ENCODE measurements at places on chromosomes 12 and 14. TPM values are rescaled to one million over a fixed set of nuclear protein-coding genes. Genes with fewer than 3 reads are reported as not detected.

Gene SLC8A3
- 0.53 TPM for total RNA-seq

GRCh38 chr12:101407049-101407435, 530 bp downstream of the ARL1 start:
- DNase-seq: no peak

DNA sequence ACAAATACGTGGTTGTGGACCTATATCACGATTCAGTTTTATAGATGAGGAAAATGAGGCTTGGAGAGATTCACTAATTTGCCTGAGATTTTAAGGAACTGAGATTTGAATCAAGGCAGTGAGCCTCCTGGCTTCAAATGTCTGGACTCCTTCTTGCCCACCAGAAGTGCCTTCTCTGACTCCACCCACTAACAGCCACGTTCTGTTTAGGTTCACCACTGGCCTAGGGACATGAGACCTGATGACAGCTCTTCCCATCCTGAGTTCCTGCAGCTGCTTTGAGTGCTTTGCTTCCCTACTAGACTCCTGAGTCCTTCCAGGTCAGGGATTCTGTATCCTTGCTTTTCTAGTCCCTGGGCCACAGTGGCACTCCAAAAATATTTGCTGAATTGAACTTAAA, 57.1 kb downstream of the PLBD1 start:
- no peak for DNase-seq

Gene TPPP2
- total RNA-seq: 0.49 TPM

DNA sequence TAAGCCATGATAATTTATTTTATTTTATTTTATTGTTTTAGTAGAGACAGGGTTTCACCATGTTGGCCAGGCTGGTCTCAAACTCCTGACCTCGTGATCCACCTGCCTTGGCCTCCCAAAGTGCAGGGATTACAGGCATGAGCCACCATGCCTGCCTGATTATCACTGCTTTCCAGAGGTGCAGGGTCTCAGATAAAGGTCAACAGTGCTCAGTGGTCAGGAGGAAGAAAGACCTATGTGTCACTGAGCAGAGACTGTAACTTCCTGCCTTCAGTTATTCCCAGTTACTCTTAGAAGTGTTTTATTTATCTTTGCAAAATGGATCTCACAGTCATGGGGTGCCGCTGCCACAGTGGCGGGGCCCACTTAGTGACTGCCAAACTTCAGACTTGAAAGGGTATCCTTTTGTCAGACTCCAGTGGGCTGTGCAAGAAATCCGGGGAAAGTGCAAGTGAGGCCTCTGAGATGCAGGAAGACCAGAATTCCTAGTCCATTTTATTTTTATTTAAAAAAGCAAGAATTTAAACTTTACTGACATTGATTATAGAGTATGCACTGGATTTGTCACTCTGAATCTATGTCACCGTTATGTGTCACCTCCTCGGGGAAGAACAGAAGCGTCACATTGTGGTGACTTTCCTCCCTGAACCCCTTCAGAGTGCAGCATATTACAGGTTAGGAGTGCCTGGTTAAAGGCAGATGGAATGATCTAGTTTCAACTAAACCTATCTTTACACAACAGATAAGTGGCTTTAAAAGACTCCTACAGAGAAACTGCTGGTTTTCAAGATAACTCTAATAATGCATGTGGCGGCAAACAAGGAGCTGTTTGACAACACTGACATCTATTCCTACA, 59.1 kb upstream of the BICD1 start:
- DNase-seq: no peak

DNA sequence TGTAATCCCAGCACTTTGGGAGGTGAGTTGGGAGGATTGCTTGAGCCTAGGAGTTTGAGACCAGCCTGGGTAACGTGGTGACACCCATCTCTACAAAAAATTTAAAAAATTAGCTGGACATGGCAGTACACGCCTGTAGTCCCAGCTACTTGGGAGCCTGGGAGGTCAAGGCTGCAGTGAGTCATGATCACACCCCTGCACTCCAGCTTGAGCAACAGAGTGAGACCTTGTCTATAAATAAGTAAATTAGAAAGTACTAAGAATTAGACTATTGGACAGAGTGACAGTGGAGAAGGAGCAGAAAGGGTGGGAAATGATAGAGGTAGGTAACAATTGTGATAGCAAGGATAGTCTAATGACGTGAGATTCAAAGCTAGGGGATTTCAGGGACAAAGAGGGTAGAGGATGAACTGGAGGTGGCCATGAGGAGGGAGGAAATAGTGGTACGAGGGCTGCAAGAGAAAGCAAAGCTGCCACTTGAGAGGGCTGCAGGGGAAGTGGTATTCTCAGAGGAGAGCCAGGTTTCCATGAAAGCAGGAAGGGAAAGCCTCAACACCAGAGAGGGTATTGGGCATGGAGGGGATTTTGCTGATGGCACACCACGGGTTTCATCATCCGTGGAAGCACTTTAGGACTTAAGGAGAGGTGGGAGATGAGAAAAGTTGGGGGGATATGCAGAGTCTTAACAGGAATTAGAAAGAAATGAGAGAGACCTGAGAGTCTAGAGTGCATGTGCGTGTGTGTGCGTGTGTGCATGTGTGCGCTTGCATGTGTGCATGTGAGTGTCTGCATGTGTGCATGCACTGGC, 85.6 kb downstream of the SYNE2 start:
- DNase-seq: no peak

Gene ATG101
- total RNA-seq: 28.2 TPM

Measured in sciatic nerve (tissue), 2 donors.